ENCODE measurements at places on chromosomes 7 and 10. TPM values are rescaled to one million over a fixed set of nuclear protein-coding genes. Genes with fewer than 3 reads are reported as not detected.
A peak's percentile ranks its signal among the peaks of the same experiment; 100 is the strongest.

FOXP2 gene
- total RNA-seq: not detected

TUBAL3 gene
- total RNA-seq: 0.19 TPM

DNA sequence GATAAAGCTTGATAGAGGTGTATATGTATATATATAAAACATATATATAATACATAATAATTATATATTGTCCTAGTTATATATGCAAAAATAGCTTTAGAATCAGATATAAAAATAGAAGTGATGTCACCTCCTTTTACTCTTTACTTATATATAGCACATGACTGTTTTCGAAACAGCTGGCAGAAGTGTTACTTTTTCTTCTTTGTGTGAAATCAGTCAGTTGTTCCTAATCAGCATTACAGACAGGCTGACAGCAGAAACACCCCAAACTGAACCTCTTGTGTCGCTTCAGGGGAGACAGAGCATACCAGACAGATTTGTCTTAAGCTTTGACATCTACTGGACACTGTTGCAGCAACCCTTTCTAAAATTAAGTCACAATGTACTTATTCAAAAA is 684.9 kb upstream of the CELF2 start:
- DNase-seq: no peak

GRCh38 chr10:25815999-25816768 is 117.8 kb upstream of the MYO3A start:
- no peak for DNase-seq

DNA sequence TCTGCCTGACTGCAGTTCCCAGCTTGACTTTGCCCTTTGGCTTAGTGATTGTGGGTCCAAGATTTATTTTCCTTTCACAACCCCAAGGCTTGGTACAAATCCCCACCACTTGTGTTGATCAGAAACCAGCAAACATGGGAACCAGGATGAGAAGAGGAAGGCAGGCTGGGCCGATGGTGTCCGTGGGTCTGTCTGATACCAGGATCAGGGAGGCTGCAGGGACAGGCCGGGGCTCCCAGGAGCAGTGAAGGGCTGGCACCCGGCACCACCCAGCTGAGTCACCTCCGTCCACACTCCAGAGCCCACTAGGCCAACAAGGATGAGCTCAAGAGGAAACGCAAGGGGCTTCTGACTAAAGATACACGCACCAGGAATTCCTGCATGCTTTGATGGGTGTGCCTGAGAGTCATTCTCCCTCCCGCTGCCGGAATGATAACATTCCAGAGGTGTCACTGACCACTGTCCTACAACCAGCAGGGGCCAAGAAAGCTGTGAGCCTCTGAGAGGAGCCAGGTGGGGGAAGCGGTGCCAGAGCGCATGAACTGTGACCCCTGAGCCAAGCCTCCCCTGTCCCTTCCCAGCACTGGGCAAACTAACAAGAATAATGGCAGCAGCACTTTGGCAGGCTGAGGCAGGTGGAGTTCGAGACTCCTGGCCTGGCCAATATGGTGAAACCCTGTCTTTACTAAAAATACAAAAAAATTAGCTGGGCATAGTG is 29.2 kb upstream of the PROSER2 start:
- DNase-seq: no peak

DNA sequence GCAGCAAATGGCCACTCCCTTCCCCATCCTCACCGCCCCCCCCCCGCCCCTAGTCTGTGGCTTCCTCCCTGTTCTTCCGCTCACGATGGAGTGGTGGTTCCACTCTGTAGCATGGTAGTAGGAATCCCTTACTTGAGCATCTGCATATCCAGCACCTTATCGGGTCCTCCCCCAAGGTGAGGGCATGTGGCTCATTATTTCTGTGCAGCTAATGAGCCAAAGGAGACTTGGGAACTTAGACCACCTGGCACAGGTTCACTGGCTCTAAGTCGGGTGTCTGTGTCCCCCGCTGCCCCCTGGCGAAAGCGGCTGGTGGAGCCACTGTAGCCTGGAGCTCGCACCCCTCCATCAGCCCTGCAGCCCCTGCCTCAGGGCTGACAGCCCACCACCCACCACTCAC is 22.8 kb upstream of the GPR26 start:
- DNase-seq: no peak

DNA sequence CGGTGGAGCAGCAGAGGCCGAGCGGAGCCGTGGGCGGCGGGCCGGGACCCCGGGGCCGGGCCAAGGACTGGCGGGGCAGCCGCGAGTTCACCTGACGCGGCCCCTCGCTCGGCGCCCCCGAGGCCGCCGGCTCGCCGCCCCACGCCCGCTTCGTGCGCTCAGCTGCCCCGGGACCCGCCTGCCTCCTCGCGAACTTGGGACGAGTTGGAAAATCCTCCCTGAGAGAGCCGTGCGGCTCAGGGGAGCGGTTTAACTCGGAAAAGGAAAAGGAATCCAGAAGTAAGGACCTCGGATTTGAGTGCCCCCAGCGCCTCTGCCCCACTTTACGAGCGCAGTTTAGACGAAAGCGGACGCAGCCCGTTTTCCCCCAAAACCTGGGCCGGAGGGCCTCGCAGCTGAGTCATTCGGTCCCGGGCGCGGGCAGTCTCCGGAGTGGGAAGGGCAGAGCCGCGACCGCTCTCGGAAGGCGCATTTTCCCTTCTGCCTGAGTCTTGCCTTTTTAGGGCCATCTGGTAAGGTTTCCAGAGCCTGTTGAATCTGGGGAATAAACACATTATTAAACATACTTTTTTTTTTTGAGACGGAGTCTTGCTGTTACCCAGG is 744 bp downstream of the CREM start:
- peak; percentile 81 for DNase-seq

Data from natural killer cell treated with Interleukin-12 subunit alpha and Interleukin-12 subunit beta and Interleukin-15 and Interleukin-18, amount 100 ng/mL, for 72 hours (primary cell).